ENCODE measurements at places on chromosomes 2 and 18.

DNA sequence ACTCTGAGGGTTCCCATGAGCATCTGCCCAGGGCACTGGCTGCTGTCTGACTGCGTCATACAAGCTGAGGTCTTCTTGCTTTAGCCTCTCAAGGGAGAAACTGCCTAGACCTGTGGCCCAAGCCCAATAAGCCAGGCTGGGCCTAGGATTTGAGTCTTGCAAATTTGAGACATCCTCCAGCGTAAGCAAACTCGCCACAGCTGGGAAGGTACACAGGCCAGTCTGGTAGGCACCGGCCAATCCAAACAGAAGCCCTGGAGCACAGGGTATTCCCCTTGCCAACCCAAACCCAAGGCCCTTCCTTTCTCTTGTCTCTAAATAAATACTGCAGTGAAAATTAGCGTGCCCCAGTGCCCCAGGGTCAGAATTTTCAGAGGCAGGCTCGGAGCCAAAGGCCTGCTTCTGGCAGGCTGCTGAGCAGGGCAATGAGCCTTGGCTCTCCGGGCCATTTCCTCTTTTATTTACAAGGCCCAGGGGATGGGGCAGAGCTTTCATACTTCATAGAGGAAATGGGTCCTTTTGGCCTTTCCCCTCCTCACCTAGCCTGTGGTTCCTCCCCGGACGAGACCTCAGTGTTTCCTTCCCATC lies 33.3 kb downstream of the POLR1A start:
- DNase-seq, result no peak

- peak; percentile 93 for DNase-seq
Observed at GRCh38 chr2:214410918-214411554, at the start of gene VWC2L. Gene VWC2L (plus strand): TSS chr2:214411054. CDS start chr2:214414194, 3,140 bp downstream.

DNA sequence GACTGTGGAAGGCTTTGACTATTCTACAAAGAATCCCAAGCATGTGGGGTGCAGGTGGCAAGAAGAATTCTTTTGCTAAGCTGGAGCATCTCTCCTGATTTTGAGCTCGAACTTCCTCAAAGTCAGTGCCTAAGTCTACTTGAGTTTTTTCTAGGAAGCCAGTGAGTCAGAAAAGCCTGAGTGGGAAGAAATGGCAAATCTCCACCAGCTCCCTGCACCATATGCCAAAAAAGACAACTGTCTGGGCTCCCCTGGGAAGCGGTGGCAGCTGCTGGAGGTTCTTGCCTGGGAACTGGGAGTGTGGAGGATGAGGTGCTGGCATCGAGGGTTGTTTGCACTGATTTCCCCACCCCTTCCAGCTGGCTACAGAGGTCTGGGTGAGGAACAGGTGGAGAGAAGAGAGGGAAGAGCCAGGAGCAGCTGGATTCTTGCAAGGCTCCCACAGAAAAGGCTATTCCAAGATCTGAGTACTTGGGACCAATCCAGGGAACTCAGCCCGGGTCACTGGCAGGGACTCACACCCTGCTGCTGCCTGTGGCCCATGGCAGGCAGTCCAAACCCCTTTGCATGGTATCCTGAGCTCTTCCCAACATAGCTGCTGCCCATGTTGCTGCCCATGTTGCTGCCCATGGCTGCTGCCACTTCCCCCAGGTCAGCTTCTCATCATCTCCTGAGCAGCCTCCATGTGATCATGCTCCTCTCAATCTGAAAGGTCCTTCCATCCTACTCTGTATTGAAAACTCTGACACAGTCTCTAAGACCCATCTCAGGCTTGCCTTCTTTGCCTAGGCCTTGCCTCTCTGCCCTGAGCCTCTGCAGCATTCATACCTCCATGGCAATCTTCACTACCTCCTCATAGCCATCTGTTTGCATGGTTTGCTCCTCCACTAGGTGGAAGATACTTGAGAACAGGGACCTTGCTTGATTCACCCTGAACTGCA lies 128.3 kb upstream of the SPATS2L start:
- DNase-seq, result no peak

GRCh38 chr2:39902103-39902502 lies 123.0 kb upstream of the THUMPD2 start:
- DNase-seq, result no peak

- no peak for DNase-seq
Observed at GRCh38 chr18:69528435-69528834, 127.7 kb downstream of the DOK6 start.

DNA sequence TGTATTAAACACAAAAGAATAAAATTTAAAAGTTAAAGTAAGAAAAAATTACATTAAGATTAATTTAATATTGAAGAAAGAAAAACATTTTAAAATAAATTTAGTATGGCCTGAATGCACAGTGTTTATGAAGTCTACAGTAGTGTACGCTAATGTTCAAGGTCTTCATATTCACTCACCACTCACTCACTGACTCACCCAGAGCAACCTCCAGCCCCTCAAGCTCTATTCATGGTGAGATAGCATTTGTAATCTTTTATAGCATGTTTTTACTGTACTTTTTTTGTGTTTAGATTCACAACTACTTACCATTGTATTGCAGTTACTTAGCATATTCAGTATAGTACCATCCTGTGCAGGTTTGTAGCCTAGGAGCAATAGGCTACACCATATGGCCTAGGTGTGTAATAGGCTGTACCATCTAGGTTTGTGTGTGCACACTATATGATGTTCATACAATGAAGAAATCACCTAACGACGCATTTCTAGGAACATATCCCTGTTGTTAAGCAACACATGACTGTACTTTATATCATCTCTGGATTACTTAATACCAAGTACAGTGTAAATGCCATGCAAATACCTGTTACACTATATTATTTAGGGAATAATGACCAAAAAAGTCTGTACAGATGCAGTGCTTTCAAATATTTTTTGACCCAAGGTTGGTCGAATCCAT lies 144.0 kb upstream of the IL1R2 start:
- no peak for DNase-seq

- DNase-seq, result no peak
Observed at GRCh38 chr2:170024721-170025120, 153.2 kb upstream of the MYO3B start.

GRCh38 chr18:75205514-75206132 lies 3.3 kb downstream of the PTGR3 start:
- DNase-seq, result peak; percentile 68

GRCh38 chr2:28366496-28367282 lies 26.0 kb upstream of the FOSL2 start:
- no peak for DNase-seq

DNA sequence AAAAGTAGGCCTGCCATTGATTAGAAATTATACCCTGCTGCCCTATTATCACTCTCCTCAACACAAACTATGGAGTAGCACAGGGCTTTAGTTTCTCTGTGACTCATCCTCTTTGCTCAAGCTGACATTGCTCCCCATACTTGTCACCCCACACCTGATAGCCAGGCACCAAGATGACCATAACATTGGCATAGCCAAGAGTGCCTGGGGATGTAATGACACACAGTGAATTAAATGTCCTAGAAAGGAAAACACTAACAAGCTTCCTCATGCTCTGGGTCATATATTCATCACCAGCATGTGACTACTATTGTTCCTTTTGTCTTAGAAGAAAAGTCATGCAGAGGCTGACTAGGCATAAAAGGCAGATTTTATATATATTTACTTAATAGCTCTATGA lies 137.8 kb upstream of the RND3 start:
- no peak for DNase-seq

DNA sequence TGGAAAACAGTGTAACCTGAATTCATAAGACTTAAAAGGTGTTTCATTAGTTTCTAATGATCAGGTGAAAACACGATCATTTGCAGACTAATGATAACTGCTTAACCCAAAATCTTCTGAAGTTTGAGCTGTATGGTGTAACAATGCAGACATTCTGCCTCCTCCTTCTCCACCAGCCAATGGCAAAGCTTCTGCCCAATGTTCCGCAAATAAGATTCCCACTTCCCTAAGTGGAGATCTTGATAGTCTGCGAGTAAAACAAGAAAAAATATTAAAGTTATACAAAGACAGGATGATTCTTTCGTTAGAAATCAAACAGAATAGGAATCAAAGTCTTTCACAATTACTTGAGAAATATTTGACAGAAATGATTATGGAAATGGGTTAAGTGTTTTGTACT lies 8.1 kb downstream of the C2orf42 start:
- DNase-seq, result no peak

- no peak for DNase-seq
Observed at GRCh38 chr2:17626986-17627385, 86.5 kb downstream of the VSNL1 start.

DNA sequence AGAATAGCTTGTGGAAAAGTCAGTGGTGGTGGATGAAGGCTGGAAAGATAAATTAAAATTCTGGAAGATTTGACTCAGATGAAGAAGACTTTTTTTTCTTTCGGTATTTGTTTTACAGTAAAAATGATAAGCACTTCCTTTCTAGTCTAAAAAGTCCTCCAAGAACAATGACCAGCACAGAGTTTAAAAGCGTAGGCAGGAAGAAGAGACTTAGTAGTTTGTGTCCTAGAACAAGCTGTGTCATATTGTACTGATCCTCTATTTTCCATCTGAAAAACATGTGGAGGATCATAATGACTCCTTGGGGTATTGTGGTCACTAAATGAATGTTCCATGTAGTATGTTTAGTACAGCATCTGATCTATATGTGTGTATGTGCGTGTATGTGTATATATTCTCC lies 132.4 kb upstream of the FSHR start:
- no peak for DNase-seq

- DNase-seq, result no peak
Observed at GRCh38 chr2:44620189-44620990, 258.6 kb downstream of the CAMKMT start.

DNA sequence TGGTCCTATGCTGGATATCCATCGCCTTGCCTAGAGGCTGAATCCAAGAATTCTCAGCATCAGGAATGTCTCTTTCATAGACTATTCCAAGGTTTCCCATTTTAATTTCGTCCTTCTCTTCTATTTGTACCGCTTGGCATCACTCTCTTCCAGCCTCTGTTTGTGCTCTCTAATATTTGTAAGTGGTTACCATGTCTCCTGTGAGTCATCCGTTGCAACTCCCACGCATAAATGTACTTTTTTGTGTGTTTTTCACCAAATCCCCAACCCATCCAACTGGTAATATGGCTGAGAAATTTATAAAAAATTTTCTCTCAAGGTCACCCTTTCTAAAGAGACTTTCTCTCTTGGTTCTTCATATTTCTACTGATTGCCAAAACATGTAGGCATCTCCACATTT lies 21.8 kb downstream of the COLEC12 start:
- no peak for DNase-seq

GRCh38 chr18:37294951-37295350 lies 270.6 kb downstream of the CELF4 start:
- DNase-seq, result peak; percentile 90

DNA sequence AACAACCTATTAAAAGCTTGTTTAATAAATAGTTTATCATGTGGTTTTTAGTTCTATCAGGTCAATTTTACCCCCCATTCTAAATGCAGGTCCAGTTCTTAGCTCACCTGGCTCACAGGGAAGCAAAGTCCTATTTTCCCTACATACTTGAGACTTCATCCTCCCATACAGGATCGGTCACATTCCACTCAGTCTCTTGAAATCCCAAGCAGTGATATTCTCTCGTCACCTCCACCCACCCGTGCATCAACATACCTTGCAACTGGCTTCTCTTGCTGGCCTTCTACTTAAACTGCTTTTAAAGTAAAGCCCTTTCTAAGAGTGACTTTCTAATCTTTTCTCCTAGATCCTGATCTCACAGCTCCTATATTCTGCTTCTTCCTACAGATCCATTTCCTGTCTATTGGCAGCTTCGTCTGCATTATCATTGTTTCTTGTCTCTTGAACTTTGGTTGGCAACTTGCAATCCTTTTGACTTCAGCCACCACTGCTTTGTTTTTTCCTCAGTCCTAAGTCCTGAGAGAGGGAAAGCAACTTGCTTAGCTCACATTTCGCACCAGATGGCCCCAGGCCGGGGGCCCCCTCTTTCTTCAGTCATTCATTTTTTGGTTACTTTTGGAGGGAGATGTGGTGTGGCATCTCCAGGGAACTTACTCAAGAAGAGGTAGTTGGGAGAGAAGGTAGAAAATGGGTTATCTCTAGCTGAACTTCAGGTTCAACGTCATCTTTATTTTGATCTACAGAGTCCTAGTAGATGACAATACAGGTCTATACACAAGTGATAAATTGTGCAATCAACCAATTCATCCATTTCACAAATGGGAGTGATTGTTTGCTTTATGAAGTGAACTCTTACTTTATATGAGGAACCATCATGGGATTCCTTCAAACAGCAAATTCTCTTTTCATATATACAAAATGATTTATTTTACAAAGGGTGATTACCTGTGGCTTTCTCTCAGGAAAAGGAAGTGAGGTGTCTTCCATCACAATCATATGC lies 23.9 kb upstream of the NCOA1 start:
- DNase-seq, result peak; percentile 51

DNA sequence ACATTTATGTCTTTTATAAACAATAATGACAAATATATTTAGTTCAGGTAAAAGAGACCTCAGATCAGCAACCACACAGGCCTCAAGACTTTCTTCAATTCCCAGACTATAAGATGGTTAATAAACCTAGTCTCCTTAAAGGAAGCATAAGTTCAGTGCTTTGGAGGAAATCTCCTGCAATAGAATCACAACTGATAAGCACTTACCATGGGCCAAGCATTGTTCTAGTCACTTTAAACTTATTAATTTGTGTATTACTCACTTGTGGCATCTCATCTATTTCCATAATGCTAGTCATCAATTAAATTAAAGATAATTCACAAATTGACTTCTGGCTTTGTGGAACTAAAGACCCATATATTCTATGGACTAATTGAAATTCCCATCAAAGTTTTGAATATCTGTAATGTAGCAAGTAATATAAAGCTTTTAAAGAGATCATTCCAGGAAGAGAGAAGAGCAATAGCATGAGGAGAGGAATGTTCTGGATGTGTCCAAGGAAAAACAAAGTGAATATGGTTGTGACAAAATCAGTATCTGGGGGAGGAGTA lies 42.2 kb downstream of the COL3A1 start:
- DNase-seq, result no peak

GRCh38 chr2:226057914-226058313 lies 658.4 kb downstream of the NYAP2 start:
- DNase-seq, result no peak

DNA sequence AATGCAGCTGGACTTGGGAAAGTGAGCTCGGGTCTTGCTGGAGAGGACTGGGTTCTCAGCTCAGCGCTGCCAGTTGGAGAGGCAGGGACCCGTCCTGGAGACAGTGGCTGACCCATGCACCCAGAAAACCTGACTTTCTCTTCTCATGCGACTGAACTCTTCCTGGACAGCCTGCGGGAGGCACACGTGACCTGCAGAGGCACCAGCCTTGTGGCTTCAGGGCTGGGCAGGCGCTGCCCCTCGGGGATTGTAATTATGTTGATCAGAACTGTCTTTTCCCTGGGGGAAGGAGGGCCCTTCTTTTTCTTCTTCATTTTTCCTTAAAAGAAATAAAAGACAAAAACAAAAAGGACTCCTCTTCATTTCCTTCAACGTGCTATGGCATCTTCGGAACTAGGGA lies 198.1 kb downstream of the VAPA start:
- DNase-seq, result no peak

Data from GM23338 (cell line).